Muscle of arm (tissue), 14 donors: ENCODE measurements at places on chromosomes 13 and 19.

DNA sequence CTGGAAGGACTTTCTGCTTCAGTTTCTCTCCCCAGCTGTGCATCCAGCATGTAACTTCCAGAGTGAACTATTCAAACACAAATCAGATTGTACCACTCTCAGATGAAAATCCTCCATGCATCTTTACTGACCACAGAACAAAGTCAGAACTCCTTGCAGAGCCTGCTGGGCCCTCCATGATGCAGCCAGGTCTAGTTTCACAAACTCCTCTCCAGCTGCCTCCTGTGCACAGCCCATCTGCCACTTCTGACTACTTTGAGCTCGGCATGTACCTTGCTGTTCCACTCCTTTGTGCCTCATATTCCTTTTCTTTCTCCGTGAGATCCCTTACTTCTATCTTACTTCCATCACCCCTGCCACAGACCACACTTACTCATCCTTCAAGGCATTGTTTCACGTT lies 31.4 kb downstream of the NALCN start:
- no peak for DNase-seq

GRCh38 chr13:26221399-26221720 lies 754 bp downstream of the RNF6 start:
- DNase-seq = no peak

GRCh38 chr13:34038541-34039068 lies 220.7 kb downstream of the RFC3 start:
- DNase-seq = no peak

GRCh38 chr13:79070343-79070974 lies 335.6 kb downstream of the RBM26 start:
- DNase-seq = no peak

DNA sequence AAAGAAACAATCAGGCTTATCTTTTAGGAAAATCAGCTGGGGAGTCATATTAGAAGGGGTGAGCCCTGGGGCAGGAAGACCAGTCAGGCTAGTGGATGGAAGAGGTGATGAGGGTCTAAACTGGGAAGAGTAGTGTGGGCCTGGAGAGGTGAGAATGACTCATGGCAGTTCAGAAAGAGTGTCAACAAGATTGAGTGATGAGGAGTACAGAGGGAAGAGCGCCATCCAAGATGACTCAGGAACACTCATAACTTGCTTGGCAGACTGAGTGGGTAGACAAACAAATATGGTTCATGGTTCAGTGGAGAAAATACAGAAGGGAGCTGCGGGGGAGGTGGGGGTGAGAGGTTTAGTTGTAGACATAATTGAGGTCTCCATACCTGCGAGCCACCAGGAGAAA lies 17.3 kb upstream of the CLDN10 start:
- DNase-seq = no peak

DNA sequence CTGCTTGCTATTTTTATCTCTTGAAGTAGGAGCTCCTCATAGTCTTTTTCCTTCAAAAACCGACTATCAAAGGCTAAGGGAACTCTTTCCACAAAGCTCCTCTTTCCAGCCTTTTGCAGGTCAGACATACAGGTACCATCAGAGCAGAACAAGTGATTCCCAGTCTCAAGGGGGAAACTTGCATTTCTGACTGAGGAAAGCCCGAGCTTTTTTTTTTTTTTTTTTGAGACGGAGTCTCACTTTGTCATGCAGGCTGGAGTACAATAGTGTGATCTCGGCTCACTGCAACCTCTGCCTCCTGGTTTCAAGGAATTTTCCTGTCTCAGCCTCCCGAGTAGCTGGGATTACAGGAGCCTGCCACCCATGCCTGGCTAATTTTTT lies 32.0 kb downstream of the RUBCNL start:
- DNase-seq = no peak

GRCh38 chr13:94483970-94484369 lies 4.5 kb upstream of the DCT start:
- DNase-seq = peak; percentile 46

GRCh38 chr13:100824366-100824765 lies 149.8 kb upstream of the TMTC4 start:
- DNase-seq = no peak

- DNase-seq = no peak
Measured at GRCh38 chr13:96816874-96817273, 177.4 kb downstream of the OXGR1 start.

DNA sequence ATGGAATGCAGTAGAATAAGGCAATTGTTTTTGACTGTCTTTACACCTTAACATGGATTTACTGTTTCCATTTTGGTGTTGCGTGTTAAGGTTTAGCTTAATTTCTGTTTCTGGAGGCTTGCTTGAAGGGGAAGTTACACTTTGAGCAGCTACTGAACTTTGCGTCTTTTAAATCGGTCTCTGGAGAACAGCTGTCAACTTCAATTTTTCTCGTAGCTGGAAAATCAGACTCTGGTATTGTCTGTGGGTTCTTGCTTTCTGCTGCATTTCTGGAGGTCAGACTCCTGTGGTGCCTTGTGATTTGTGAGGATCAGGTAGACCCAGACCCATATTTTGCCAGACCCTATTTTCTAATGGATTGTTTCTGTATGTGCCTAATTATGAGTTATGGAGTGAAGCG lies 146.7 kb downstream of the ATP8A2 start:
- no peak for DNase-seq

DNA sequence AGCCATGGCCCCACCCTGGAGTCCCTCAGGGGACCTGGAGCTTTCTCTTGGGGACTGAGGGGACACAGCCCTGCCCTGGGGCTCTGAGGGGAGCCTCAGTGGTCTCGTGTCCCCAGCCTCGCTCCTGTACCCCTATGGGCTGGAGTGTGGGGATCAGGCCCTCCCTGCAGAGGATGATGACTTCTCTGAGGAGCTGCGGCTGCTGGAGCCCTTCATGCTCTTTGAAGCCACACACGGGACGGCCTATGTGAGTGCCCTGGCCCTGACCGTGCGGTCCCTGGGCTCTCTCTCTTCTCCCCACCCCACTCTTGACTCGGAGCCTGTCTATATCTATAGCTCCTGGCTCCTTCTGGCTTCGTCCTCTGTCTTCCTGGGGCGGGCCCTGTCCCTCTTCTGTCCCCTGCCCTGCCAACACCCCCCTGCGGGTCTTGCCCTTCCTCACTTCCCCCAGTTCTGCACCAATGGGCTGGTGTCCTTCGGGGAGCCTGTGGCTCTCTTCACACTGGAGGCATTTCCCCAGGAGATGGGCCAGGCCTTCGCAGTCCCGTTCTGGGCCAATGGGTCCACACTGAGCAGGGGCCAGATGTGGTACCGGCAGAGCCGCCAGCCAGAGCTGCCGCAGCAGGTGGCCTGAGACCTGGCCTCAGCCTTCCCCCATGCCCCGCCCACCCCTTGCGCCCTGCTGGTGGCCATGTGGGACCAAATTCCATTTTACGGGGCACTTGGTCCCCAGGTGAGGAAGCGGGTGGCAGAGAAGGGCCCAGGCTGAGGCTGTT lies 33.1 kb downstream of the HPN start:
- DNase-seq = no peak

DNA sequence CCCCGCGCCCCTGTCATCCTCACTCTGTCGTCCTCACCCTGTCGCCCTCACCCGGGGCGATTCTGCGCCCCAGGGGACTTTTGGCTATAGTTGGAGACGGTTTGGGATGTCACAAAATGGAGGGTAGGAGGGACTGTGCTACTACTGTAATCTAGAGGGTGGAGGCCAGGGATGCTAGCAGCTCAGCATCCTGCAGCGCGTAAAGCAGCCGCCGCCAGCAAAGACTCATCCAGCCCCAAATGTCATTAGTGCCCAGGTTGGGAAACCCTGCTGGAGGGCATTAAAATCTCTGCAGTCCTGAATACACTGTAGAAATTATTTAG lies 362 bp downstream of the ZNF557 start:
- no peak for DNase-seq

DNA sequence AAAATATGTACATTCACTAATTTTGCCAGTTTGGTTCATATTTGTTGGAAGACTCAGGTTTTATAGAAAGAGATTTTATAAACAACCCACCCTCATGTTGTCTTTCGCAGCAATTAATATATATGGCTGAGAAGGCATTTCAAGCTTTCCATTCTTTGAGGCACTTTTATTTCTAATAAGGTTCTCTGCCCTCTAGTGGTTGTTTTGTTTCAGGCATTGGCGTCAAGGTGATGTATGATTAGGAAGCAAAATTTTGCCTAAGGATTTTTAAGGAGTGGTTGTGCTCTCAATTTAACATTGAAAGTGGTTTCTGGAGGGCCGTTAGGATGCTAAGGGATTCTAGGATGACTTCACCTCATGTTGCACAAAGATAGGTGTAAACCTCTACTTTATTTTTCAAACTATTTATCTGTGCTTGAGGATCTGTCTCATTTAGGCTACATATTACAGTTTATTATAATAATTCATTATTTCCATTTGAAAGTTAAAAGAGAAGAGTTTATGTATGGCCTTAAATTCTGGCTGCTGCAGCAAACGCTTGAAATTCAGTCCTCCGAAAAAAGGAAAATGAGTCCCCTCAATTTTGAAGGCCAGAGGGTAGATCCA lies 35.9 kb downstream of the OXGR1 start:
- DNase-seq = peak; percentile 25

DNA sequence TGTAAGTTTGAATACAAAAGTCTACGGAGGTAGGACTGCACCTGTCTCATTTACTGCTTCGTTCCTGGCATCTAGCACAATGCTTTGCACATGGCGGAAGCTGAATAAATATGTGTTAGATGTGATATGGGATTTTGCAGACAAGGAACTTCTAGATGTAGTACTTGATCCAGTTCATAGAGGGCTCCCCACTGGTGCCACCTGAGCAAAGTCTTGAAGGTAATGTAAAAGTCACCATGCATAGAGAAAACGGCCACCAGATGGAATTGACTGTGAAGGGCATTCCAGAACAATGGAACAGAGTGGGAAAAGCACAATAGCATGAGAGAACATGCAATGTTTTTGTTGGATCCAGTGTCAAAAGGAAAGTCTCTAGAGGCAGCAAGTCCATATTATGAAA lies 209.3 kb downstream of the HS6ST3 start:
- DNase-seq = no peak

DNA sequence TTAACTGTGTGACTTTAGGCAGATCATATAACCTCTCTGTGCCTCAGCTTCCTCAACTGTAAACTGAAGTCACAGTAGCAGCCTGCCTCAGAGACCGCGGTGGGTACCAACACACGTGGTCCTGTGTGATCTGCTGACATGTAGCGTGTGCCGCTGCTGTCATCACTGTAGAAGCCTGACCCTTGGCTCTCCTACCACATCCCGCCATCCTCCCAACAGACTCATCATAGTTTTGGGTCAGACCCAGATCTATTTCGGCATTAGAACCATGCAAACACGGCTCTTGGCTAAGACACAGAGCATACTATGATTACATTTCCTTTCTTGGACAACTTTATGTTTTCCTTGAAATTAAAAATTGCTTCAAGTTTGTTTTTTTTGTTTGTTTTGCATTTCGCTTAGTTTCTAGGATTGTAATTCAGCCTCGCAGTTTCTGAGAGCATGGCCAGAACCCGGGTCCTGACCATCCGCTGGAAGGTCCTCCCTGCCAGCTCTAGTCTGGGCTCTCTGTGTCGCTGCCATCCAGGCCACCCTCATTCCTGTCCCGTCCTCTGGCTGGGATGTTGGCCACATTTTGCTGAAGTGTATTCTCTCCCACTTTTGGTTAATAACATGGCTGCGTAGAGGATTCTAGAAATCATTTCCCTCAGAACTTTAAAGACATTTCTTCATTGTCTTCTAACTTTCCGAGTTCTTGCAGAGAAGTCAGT lies 53.0 kb downstream of the GGACT start:
- no peak for DNase-seq
